ENCODE measurements at places on chromosomes 6 and 20.

DNA sequence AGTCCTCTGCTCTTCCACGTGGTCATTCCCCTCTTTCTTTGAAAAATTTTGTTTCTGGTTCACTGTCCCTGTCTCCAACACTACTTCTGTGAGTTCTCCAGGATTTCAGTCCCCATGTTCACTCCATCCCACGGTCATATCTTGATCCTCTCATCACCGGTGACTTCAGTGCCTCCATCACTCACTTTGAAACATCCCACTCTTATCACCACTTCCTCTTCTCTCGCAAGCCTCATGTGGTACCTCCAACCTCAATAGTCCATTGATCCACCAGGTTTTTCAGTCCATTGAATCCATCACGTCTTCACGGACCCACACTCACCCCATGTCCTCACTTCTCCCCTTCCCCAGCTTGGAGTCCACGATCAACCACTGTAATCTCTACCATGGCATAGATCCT, 64.8 kb downstream of the CARMIL1 start:
- no peak for DNase-seq

- no peak for DNase-seq
Measured at GRCh38 chr6:168785720-168786511, 344.9 kb downstream of the SMOC2 start.

DNA sequence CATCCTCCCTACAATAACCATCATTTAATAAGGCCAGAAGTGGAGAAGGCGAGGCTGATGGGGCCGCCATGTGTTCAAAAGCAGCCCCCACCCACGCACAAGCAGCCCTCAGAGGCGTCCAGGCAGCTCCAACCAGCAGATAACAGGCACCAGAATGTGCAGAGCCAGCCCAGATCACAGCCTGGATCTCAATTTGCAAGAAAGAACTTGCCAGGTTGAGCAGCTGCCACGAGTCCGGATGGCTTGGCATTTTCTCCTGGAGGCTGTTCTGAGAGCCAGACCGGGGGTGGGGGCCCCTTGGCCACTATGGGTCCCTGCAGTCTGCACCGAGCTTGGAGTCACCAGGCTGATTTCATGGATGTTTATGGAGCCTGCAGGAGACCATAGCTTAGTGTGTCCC, 338.1 kb downstream of the PREX1 start:
- no peak for DNase-seq

GRCh38 chr6:113765909-113766308, 91.2 kb upstream of the MARCKS start:
- no peak for DNase-seq

DNA sequence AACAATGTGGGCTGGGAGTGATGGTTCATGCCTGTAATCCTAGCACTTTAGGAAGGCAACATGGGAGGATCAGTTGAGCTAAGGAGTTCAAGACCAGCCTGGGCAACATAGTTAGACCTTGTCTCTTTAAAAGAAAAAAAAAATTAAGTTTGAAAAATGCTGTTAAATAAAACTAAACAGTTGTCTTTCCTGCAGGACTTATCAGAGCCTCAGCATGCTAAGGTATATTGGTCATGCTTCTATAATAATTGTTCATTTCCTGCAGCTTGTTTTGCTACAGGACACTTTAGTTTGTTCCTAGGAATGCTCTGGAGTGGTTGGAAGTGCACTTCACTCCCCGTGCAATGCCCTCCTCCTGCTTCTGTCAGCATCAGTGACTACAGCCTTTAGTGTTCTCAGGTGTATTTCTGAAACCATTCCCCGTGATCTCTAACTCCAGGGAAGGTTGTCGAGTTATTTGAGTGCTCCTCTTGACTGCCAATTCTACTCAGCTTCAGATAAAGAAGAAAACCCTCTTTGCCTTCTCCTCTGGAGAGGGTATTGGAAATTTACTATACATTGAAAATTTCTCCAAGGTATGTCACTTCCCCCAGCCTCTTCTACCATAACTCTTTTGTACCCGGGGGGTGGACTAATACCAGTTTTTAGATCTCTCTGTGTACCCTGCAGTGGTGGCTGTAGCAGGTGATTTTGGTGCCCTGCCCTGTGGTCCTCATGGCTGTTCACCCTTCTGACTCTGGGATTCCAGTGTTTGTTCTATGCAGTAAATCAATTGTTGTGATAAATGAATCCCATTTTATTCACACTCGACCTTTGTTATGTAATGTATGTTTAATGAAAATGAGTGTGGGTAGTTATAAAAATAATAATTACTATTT, 33.8 kb downstream of the NHLRC1 start:
- DNase-seq, result no peak

GRCh38 chr20:50872560-50873425, 58.4 kb downstream of the ADNP start:
- DNase-seq, result no peak

DNA sequence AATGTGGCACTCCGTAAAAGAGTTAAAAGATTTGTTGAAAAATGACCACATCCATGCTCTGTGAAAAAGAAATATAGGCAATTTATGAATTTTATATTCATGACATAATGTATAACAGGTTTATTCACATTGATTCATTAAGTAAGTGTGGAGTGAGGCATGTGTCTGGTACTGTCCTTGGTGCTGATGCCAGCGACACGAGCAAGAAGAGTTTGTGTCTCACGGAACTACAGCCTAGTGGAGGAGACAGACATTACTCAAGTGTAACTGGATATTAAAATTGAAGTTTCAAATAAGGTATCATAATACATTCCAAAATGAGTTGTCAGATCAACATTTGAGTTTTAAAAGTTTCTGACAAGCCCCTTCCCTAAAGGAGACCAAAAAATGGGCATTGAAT, 158.2 kb upstream of the PRND start:
- DNase-seq, result peak; percentile 64

DNA sequence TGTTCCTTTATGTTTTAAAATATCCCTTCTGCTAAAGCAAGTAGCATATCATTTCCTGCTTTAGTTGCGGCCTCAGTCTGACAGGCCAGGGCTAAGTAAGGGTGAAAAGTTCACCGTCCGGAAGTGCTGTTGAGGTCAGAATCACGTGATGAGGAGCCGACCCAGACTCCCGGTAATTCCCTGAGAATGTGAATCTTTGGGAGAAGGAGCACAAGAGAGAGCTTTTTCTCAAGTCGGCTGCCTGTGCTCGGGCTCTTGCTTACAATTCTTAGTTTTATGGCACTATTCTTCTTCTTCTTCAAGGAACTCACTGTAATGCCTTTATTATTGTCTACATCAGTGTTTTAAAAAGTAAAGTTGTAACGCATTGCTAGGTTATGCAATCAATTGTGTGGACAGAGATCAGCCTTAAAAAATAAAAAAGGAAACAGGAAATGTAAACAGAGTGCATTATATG, 309.3 kb downstream of the PRL start:
- DNase-seq, result peak; percentile 82

GRCh38 chr6:23246896-23247295, 677.5 kb downstream of the HDGFL1 start:
- no peak for DNase-seq

- peak; percentile 78 for DNase-seq
Measured at GRCh38 chr6:13360671-13361540, 32.6 kb upstream of the TBC1D7 start.

- DNase-seq, result peak; percentile 15
Measured at GRCh38 chr20:40192081-40192480, 497.0 kb downstream of the MAFB start.

DNA sequence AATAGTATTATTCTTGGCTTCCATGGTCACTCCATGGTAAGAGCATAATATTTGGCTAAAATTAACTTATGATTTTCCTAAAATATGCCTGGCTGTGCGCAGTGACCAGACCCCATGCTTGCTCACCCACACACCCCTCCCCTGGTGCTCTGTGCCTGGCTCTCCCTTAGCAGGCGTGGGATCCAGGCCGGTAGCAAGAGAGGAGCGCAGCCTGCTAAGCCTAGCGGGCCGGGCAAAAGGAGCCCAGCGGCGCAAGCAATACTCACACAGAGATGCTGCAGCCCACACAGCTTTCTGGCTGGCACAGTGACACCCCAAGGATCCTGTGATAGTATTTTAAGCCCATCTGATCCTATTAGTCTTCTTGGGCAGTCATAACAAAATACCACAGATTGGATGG, 79.8 kb upstream of the EYS start:
- no peak for DNase-seq

GRCh38 chr20:62318400-62319345, 15.9 kb downstream of the ADRM1 start:
- no peak for DNase-seq

GRCh38 chr6:30726506-30727413, 6.6 kb downstream of the TUBB start:
- no peak for DNase-seq

GRCh38 chr6:72946774-72947173, 278.5 kb downstream of the KHDC1L start:
- DNase-seq, result no peak

Data from NB4 (cell line).